Stimulated activated CD8-positive, alpha-beta memory T cell treated with anti-CD3 and anti-CD28 coated beads, Interleukin-15, amount 100 ng/mL, for 1 hour (primary cell): ENCODE measurements at places on chromosomes 7 and 10.
A peak's percentile ranks its signal among the peaks of the same experiment; 100 is the strongest.

GRCh38 chr7:77648742-77649338 is 47.4 kb upstream of the RSBN1L start:
- no peak for DNase-seq

- no peak for DNase-seq
Measured at GRCh38 chr10:15571575-15571974, 148.1 kb downstream of the ITGA8 start.

GRCh38 chr10:109946680-109947079 is 23.4 kb upstream of the XPNPEP1 start:
- no peak for DNase-seq

- DNase-seq = no peak
Measured at GRCh38 chr10:110429301-110429700, 68.4 kb upstream of the DUSP5 start.

GRCh38 chr7:140297192-140297591 is 101.1 kb downstream of the SLC37A3 start:
- DNase-seq = no peak

DNA sequence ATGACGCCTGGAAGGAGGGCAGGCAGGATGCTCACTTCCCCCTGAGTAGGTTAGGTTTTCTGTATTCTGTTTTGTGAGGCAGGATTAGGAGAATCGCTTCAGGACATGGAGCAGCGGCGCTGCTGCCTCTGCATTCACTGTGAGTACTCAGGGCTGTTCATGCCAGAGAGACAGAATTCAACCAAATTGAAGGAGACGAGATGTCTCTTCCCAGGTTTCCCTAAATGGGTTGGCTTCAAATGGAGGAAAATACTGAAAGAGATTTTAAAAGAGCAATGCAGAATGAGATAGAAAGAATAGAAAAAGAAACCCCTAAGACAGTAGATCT is 21.9 kb upstream of the CNPY1 start:
- no peak for DNase-seq

- DNase-seq = no peak
Measured at GRCh38 chr10:102785818-102786217, 42.1 kb downstream of the WBP1L start.

- no peak for DNase-seq
Measured at GRCh38 chr10:7302930-7303557, 107.8 kb downstream of the SFMBT2 start.

DNA sequence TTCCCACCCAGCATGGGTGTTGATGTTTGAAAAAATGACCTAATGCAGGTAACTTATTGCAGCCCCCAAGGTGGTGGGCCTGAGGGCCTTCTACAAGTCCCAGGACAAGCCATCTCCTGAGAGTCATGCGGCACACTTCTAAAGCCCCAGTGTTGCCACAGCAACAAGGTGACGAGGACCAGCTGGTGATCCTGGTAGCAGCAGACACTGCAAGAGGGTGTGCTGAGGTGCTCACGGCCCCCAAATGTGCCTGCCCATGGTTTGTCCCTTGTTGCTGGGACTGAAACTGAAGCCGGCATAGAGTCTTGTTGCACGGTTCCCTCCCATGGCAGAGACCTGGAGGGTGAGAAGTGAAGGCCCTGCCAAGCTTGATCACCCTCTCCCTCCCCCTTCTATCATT is 333.2 kb upstream of the MGMT start:
- no peak for DNase-seq

GRCh38 chr10:31458974-31459373 is 140.0 kb downstream of the ZEB1 start:
- DNase-seq = no peak

DNA sequence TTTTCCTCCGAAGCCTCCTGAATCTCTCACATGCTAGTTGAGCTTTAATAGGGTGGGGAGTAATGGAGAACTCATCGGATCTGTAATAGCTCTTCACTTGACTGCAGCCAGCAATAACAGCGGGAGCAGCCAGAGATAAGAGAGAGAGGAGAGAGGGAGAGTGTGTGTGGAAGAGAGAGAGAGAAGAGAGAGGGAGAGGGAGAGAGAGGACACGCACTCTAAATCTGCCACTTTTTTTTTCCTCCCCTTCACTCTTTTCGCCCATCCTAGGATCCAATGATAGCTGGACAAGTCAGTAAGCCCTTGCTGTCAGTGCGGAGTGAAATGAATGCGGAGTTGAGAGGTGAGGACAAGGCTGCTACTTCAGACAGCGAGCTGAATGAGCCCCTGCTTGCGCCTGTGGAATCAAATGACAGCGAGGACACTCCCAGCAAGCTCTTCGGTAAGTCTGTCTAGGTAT is 107.9 kb downstream of the POU6F2 start:
- DNase-seq = no peak

- DNase-seq = no peak
Measured at GRCh38 chr10:18449611-18450026, 201.8 kb downstream of the NSUN6 start.

DNA sequence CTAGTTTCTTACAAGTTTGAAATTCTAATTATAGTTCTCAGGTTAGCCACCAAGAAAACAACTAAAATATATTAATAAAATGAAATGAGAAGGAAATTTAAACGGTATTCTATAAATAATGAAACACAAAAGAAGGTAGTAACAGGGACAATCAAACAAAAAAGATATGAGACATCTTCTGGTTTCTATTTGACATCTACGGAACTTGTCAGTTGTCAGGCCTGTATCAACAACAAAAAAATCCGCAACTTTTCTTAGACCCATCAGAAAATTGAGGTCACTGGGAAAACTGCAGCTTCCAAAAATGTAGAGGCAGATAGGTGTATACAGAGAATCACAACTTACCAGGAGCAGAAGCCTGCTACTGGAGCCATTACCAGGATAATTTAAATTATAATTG is 70.6 kb downstream of the ZPBP start:
- no peak for DNase-seq

GRCh38 chr10:73791871-73792400 is 6.5 kb downstream of the ZSWIM8 start:
- DNase-seq = no peak

DNA sequence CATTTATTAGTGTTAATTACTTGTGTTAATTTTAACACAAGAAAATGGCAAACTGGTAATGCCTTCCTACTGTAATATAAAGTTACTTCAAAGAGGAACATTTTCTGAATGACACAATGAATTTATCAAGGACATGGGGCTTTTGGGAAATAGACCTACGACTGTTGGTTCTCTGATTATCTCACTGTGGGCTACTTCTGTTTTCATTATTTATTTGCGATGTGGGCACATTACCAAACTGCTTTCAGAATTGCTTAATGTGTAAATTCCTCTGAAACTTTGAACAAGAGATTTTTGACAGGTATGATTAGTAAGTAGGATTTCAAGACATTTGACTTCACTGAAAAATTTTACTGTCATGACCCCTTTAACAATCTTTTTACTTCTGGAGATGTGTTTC is 535.6 kb downstream of the CNTNAP2 start:
- DNase-seq = no peak

GRCh38 chr10:4819707-4820106 is 6.3 kb upstream of the AKR1E2 start:
- DNase-seq = no peak

GRCh38 chr7:24297362-24297761 is 13.4 kb downstream of the NPY start:
- DNase-seq = no peak

GRCh38 chr7:86149024-86149665 is 494.6 kb upstream of the GRM3 start:
- no peak for DNase-seq

- DNase-seq = no peak
Measured at GRCh38 chr7:39406467-39406866, 159.7 kb upstream of the YAE1 start.

DNA sequence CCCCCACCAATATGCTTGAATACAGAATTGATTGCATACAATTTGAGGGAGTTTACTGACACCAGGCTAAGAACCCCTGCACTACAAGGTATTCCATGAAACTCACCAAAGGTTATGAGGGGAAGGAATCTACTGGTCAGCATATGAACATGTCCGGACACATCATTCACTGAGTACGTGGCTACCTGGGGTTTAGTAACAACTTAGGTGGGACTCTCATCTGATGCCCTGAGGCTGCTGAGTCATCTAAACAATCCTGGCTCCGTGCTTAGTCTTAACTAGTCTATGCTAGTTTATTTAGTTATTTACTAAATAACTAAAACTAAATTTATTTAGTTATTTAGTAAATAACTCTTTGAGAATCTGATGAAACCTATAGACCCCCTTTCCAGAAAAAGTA is 11.3 kb downstream of the PI4K2A start:
- no peak for DNase-seq

DNA sequence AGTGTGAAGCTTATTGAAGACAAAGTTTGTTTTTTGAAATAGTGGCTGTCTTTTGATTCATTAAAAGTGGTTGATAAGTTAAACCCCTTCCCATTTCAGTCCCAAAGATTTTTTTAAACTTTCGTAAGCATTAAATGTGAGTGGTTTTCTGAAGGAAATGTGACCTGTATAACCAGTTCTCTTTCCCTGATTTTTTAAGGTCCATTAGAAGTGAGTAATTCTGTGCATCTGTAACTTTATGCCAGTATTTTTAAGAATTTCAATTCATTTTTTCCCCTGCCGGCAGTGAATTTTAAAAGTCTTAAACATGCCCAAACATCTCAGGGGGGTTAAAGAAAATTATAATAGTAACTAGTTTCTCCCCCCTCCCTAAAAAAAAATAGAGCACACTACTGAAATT is 254.6 kb upstream of the SP8 start:
- no peak for DNase-seq

- no peak for DNase-seq
Measured at GRCh38 chr7:107638594-107638993, 22.0 kb upstream of the SLC26A4 start.

GRCh38 chr7:43647339-43647672 is 64.4 kb downstream of the STK17A start:
- DNase-seq = no peak

DNA sequence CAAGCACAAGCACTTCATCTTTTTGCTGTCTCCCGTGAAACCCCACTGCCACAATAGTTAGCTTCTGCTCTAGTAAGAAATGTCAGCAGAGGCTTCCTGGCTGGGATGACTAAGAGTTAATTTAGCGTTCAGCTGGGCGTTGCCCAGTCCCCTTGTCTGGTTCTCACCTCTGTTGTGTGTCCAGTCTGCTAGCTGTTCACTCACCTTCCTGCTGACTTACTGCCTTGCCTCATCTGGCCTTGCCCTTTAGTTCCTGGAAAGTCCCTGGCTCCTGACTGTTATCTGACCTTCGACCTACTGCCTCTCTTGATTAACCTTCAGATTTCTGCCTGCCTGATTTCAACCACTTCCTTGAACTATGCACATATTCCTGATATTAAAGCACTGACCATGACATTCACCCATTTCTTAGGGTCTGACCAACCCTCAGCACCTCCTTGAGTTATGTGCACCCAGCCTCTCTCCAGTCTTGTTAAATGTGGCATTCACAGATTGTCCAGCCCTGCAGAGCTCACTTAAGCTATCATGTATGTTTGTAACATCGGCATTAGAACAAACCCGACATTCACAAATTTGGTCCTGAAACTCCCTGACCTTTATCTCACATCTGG is 30.3 kb downstream of the C7orf33 start:
- DNase-seq = no peak

DNA sequence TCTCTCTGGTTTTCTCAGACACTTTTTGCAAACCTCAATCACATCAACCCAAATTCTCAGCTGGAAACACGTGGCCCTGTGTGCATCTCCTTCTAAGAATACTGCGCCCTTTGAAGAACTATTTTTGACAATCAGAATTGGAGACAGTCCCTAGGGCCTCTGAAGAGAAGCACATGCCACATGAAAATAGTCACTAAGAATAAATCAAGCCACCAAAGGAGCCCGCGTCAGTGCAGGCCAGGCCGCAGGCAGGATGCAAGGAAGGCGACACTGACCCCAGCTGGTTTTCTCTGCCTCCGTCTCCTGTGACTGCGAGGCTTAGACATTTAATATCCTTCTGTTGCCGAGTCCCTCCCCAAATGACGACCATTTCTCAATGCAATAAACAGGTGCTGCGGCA is 88.0 kb upstream of the ADAM12 start:
- DNase-seq = no peak

GRCh38 chr7:138992052-138992531 is 10.9 kb upstream of the KIAA1549 start:
- no peak for DNase-seq

DNA sequence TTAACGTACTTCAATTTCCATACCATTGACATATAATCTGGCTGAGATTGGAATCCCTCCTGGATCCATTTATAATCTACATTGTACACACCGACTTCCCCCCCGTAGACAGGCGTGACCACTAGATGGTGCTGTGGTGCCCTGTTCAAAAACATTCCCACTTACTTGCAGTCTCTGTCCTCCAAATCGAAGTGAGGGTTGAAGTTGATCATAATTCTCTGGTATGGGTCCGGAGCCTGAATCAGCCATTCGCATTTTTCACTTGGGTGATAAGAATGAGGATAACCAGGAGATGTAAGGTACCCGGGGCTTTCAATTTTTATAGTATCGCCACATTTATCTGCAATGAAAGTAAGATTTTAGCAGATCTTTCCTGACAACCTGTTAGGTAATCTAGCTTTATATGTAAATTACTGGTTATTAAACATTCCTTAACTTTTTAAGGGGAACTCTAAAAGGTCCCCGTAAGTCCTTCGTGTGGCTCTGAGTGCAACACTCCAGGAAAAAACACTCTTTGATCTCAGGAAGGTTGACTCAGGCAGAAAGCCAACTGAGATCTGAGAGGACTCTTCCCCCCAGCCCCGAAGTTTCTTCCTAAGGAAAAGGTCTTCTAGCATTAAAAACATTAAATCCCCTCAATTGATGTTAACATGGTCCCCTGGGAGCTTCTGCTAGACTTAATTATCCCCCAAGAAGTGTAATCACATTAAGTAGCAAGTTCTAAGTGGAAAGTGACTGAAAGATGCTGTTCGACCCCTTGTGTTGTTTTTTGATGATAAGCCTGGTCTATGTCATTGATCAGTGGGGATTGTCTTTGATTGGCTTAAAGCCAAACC is 3.7 kb downstream of the NRP1 start:
- peak; percentile 68 for DNase-seq

- no peak for DNase-seq
Measured at GRCh38 chr10:71479831-71480230, 83.1 kb downstream of the CDH23 start.

GRCh38 chr10:125844751-125845221 is 21.4 kb downstream of the BCCIP start:
- DNase-seq = no peak

DNA sequence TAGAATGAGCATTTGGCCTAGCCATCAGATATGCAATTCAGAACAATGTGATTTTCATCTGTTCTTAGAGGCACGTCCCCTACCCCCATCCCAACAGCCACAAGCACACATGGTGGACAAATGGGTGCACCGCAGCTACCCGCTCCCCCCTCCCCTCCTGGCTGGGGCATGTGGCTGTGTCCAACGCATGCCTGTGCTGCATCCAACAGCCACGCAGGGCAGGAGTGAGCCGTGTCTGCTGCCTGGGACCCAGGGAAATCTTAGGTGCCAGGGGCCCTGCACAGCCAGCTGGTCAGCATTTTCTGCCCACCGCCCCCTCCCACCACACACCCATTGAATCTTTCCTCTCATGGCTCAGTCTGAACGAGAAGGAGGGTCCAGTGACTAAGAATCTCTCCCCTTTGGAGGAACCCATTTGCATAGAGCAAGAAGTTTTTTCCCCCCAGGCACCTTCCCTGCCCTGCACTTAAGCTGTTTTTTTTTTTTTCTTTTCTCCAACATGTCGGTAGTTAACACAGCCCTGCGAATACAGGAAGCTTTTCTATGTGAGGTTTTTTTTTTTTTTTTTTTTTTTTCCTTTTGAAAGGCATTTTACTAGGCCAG is 138.9 kb downstream of the WDR11 start:
- DNase-seq = no peak

- DNase-seq = no peak
Measured at GRCh38 chr7:85000735-85001350, 186.0 kb downstream of the SEMA3D start.

- DNase-seq = no peak
Measured at GRCh38 chr7:5598769-5599371, 175.2 kb upstream of the TNRC18 start.
